SHP77 (cell line): ENCODE measurements at places on chromosomes 7 and 10.

GRCh38 chr10:70538731-70539338 lies 60.3 kb downstream of the PALD1 start:
- DNase-seq = no peak

DNA sequence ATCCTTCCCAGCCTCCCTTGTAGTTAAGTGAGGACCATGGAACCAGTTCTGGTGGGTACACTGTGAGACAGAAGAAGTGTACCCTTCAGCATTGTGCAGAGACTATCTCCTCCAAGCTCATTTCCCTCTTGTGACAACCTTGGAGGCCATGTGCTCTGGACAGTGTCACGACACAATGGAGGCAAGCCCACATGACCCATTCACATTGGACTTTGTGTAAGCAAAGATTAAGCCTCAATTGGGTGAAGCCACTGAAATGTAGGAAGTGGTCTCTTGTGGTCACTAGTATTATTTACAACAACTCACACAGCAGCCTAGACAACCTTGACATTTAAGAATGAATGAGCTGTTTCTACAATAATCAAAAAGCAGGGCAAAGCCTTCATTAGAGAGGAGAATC lies 124.2 kb downstream of the INHBA start:
- DNase-seq = no peak

DNA sequence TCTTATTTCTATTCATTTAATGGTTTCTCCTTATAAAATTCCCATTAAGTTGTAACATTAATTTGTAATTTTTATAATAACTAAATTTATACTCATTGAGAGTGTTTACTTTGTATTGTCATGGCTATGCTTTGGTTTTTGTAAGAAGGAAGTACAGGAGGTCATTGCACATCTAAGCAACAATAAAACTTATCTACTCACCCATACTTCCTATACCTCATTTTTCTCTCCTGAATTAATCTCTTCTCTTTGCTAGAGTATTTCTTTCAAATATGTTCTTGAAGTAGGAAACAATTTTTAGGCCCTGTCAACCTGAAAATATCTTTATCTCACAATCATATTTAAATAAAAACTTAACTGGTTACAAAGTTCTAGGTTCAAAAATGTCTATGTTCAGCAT lies 95.4 kb upstream of the WDR11 start:
- no peak for DNase-seq

DNA sequence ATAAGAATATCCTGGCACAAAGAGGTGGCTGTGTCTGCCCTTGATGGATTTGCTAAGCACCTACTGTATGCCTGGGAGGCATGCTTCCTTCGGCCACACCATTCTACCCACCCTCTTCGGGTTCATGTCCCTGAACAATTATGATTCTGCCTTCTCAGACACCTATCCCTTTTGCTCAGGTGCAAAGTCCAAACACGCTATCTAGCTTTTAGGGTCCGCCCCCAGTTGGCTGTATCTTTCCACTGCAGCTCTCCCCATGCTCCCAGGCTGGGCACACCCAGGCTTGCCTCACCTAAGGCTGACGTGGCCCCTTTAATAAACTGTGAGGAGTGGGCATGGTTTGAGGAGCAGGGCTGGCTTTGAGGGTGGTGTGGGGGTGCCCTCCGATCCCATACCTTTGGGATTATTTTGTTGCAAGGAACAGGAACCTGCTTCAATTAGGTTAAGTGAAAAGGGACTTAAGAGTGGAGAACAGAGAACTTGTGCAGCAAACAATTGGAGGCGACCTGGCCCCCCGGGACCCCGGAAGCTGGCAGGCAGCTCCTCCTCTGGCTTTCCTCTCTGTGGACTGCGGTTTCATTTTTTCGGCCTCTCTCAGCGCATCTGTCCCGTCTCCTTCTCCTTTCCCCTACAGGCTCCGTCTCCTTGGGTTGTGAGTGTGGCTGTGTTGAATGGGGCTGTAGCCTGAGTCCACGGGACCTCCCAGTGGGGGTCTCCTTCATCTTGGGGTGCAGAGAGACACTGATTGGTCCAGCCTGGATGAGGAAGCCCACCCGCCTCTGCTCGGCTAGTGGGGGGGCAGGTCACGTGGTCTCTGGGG lies 3.8 kb downstream of the CLIP2 start:
- DNase-seq = no peak

DNA sequence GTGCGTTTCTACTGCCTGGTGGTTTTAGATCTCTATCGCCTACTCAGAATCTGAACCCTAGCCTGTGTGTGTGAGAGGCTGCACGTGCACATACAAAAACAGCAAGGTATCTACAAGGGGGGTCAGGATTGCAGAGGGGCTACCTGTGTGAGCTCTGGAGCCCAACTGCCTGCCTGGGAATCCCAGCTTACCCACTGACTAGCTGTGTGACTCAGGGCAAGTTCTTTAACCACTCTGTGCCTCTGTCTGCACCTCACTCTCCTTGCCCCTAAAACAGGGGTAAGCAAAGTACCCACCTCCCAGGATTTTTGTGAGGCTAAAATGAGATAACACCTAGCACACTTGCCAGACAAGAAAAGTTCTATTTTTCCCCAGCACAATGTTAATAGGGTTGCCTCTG lies 32.5 kb downstream of the DLG5 start:
- no peak for DNase-seq

DNA sequence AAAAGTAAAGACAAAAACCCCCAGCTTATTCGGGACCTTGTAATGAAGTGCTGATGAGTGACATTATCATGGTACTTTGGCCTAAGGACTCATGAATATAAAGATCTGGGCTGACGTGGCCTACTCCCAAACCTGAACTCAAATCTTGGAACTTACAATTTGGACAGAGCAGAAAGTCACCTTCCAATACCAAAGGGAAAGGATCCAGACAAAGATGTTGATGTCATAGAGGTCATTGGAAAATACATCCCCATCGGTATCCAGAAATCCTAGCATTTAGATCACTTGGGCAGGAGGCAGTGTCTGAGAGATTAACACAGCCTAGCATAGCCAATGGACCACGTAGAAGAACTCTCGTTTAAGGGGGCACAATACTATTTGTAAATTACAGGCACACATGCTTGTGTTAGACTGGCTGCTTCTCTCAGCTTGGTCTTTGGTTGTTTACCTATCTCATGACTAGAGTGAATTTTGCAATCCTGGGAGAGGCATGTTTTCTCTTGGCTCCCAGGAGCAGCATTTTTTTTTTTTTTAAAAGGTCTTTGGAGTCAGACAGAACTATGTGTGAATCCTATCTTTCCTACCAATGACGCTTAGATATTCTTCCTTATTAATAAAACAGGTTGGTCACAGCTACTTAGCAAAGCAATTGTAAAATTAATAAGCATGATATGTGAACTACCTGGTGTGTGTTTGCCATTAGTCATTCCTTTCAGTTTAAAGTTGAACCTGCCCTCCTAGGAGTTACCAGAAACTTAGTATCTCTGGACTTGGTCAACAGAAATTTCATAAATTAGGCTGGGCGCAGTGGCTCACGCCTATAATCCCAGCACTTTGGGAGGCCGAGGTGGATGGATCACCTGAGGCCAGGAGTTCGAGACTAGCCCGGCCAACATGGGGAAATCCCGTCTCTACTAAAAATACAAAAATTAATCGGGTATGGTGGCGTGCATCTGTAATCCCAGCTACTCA lies 27.8 kb upstream of the MRPS33 start:
- DNase-seq = no peak

DNA sequence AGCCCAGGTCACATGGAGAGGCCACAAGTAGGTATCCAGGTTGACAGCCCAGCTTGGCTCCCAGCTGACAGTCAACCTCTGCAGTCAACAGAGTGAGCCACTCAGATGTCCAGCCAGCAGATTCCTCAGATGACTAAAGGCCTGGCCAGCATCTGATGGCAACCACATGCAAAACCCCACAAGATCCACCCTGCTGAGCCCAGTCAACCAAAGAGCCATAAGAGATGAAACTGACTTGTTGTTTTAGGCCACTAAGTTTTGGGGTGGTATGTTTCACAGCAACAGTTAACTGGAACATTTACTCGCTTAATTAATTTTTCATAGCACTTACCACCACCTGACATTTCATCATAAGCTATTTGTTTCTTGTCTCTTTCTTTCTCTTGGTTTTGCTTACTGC lies 107.3 kb upstream of the KDM7A start:
- DNase-seq = no peak

DNA sequence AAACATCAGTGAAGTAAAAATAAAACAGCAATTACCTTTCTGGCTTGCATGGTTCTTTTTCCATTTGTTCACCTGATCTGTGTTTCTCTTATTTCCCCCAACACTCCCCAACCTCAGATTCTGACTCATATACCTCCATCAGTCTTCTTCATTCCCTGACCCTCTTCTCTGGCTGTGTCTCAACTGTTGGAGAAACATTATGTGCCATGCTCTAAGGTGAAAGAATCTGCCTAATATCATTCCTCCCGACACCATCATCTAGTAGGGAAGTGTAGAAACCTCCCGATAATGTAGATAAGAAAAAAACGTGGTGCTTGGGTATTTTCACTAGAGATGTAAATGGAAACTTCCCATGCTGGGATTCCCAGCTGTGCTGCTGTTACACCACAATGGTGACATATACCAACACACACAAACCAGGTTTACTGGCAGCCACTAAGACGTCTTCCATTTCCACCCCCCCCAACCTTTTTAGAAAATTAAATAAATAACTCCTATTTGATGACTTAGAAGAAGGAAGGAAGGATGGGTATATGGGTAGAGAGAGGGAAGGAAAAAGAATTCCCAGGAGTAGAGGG lies 63.4 kb downstream of the OSBPL3 start:
- no peak for DNase-seq

GRCh38 chr7:76201732-76202665 lies at the start of gene SRRM3:
SRRM3 (plus strand) TSS chr7:76201896; CDS start chr7:76235067, 33,171 bp downstream.
- DNase-seq = peak; percentile 75

- DNase-seq = no peak
These were observed 6.8 kb upstream of the CCNY start for GRCh38 chr10:35329520-35329919.
